ENCODE measurements at places on chromosomes 7 and 10.

DNA sequence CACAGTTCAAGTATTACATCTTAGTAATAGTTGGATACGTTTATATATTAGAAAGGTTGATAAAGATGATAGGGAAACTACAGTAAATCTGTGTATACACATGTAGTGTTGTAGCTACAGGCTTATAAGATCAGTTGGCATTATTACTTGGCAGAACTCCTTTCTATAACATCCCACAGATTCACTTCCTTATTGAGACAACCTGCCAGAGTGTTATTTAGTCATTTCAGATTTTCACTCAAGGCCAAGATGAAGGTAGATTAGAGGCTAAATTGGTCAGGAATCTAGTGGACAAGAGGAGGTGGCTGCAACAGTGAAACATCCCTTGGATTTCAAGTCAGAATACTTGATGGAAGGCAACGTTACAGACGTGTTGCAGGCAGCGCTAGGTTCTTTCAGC lies 63.0 kb downstream of the PAPSS2 start:
- no peak for DNase-seq

- DNase-seq: no peak
Measured at GRCh38 chr7:103130901-103131624, 17.8 kb downstream of the NAPEPLD start.

DNA sequence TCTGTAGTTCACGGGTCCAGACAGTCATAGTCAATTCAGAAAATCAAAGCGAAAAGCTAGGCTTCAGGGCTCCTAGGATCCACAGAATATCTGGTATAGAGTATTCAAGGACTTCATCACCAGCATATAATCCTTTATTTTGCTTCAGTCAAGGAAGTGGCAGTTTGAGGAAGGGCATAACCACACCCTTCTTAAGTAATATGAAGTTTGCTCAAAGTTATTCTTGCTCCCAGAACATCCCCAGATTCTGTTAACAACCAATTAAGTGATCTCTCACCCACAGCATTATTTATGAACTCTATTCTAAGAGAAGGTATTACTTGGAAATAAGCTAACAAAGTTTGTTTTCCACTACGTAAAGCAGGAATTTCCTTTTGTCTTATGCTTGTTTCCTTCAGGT lies 13.2 kb downstream of the CWF19L1 start:
- DNase-seq: no peak

DNA sequence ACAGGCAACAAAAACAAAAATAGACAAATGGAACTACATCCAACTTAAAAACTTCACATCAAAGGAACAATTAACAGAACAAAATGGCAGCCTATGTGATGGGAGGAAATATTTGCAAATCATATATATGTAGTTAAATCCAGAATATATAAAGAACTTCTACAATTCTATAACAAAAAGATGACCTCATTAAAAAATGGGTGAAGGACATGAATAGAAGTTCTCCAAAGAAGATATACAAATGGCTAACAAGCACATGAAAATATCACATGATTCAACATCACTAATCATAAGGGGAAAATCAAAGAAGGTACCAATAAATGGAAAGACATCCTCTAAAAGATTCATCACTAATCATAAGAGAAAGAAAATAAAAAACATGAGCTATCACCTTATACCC lies 416.1 kb downstream of the LRMDA start:
- no peak for DNase-seq

DNA sequence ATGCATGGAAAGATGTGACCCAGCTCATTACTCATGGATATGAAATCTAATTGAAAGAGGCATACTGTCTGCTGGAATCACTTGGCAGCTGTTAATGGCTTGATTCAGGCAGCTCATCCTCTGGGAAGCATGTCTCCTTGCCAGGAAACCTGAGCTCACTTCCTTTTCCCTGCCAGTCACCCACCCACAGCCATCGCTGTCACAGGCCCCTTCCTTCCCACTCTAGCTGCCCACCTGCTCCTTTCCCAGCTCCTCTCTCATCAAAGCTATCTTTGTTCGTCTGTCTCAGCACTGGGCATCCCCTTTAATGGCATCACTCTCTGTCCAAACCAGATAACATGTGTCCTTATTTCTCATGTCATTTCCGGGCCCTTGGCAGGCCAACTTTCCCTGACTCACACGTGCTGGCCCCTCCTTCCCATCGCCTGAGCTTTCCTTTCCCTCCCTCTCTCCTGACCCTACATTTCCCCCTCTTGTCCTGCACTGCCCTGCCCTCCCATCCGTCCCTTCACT lies 721.9 kb downstream of the TNS3 start:
- no peak for DNase-seq

DNA sequence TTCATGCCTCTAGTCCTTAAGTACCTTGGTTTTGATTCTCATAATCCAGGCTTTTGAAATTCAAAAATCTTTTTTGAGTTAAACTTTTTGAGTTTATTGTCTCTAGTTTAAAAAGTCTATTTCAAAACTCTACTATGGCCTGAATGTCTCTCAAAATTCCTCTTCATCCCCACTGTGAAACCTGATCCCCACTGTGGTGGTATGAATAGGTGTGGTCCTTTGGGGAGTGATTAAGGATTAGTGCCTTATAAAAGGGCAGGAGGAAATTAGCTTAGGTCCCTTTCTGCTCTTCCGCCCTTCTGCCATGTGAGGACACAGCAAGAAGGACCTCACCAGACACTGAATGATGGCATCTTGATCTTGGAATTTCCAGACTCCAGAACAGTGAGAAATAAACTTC lies 44.1 kb upstream of the JAZF1 start:
- DNase-seq: no peak

GRCh38 chr7:155276800-155277375 lies 20.8 kb upstream of the INSIG1 start:
- no peak for DNase-seq

DNA sequence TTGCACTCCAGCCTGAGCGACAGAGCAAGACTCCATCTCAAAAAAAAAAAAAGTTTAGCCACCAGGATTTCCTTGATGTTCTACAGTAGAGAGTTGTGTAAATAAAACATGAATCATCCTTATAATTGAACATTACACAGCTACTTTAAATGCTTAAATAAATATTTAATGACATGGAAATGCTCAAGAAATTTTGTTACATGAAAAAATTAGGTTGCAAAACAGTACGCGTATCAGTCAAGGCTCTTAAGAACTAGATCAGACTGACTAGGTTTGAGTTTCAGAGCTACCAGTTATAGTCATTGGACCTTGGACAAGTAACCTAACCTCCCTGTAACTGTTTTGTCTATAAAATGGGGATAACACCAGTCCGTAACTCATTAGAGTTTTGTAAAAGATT lies 38.7 kb upstream of the GSAP start:
- no peak for DNase-seq

GRCh38 chr7:139111811-139112301 lies 2.3 kb upstream of the ZC3HAV1 start:
- no peak for DNase-seq

DNA sequence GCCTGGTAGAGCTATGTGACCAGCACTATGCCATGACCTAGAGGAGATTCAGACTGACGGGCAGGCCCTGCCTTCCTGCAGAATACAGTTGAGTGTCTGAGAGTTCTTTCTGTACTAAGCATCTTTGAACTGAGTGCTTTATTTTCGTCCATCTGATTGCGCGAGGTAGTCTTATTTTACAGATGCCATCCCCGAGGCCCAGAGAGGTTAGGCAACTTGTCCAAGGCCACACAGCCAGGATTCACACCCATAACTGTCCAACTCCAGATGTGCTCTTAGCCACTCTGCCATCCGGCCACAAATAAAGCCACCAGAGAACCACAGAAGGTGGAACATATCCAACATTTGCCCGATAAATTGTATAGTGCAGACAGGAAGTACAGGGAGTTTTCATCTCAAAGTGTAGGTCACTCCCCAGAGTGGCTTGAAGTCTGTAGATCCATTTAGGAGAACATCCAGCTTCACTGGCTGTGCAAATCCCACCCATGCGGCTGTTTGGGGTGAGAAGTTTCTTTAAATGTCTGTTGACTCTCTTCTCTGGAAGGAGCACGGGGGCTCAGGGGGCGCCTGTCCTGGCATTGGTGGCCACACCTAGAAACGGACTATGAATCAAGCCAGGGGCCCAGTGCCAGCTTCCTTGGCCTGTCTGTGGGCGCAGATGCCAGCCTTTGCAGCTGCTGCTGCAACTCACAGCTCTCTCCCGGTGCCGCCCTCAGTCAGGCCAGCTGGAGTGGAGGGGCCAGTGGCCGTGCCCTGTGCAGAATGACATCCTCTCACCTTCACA lies 11.1 kb downstream of the CHST3 start:
- no peak for DNase-seq

GRCh38 chr10:75712242-75712880 lies 280.9 kb downstream of the LRMDA start:
- DNase-seq: no peak

DNA sequence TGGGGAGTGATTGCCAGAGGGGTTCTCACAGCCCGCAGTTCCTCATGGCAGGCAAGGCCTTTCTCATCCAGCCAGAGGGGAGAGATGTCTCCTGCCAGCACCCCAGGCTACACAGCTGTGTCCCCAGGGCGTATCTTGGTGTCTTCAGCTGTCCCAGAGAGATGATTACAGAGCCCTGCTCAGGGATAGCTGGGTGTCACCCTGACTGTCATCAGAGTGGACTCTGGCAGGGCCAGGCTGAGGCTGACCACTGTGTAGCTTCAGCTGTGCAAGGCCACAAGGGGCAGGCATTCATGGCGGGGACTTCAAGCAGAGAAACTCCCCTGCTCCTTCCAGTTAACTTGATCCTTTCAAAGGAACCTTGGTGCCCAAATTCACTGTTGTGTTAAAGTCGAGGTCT lies 124.2 kb downstream of the RGS10 start:
- no peak for DNase-seq

GRCh38 chr10:3763852-3764625 lies 21.0 kb downstream of the KLF6 start:
- DNase-seq: no peak

DNA sequence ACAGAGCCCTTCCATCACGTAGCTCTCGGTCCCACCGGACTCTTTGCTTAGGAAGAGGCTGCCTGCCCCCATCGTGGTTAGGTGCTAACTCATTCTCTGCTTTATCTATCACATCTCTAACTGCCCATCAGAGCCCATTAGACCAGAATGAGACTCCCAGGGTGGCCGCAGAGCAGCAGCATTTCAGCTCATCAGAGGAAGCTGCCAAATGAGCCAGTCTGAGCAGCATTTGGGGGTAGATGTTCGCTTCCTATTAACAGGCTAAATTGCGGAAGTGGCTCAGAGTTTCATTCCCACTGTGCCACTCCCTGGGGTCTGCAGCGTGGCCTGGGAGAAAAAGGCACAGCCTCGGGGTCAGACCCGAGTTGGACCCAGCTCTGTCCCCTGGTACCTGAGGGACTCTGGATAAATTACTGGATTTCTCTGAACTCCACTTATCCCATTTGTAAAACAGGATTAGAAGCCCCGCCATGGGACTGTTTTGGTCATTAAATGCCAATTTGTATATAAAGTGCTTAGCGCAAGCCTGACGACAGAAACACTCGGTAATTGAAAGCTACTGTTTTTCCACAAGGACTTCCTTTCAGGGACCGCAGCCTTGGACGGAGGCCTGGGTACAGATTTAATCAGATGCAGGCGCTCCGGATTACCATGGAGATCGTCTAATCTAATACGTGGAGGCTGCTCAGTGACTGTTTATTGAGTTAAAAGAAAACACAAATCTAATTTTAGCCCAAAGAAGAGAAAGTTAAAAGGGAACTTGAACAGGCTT lies 73.8 kb upstream of the PRLHR start:
- peak; percentile 74 for DNase-seq

DNA sequence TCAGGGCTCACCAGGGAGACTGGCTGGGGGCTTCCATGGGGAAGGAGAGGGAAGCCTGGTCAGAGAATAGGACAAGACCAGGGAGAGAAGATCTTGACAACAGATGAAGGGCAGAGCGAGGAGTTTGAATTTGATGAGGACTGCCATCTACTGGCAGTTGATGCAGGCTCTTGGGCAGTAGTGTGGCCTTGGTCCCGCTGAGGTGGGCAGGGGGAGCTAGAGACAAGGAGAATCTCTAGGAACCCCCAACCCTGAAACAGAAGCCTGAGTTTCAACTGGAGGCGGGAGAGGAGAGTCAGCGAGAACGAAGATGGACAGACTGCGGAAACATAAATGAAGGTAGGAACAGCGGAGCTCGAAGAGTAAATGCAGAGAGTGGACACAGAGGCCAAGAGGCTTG lies 81.0 kb downstream of the PPP1R3C start:
- peak; percentile 45 for DNase-seq

DNA sequence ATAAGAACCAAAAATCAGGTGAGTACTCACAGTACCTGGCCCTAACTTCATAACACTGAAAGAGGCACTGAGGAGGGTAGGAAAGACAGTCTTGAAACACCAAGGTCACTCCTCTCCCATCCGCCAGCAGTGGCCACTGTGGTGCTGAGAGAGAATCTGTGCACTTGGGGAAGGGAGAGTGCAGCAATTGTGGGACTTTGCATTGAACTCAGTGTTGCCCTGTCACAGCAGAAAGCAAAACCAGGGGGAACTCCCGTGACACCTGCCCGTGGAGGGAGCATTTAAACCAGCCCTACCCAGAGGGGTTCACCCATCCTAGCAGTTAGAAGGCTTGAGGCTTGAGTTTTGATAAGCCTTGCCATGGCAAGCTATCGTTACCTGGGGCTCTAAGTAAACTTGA lies 35.2 kb upstream of the MAP3K8 start:
- no peak for DNase-seq

DNA sequence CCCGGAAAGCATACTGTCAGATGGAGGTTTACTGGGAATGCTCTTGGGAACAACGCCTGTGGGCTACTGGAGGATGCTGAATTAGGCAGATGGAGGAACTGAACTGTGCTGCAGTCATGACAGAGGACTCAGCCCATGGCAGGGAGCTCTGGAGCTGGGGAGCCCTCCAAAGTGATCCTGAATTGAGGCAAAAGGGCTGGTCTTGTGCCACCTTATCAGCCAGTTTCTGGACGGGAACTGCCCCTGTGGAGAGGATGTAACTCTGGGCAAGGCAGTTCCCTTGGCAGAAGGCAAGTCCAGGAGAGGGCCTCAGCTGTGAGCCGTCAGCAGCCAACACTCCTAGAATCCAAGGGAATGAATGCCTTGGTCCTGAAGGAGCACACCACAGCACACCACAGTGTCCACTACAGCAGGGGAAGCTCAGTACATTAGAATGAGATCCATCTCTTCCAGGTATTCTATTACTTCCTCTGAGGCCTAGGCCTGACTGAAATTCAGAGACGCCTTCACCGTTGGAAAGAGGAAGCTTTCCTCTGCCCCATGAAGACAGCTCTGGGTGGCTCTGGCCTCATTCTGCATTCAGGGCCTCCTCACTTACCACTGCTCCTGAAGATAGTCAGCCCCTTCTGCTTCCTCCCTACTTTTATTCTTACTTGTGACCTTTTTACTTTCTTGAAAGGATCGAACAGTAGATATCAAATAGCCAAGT lies 139.6 kb upstream of the GPR26 start:
- no peak for DNase-seq

DNA sequence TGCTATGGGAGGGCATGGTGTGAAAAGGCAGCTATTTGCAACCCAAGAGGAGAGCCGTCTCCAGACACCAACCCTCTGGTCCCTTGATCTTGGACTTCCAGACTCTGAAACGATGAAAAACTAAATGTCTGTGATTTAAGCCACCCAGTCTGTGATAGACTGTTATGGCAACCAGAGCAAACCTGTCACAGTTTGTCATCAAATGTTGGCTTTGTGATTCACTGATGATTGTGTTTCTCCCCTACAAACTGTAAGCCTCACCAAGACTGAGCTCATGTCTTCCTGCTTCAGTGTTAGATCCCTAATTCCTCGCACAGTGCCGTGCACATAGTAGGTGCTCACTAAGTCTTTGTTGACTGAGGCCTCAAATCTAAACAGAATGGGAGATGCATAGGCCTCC lies 224.6 kb upstream of the PITRM1 start:
- DNase-seq: no peak

All from fibroblast of skin of left quadriceps (primary cell).